ENCODE measurements at places on chromosomes 13 and 19.

DNA sequence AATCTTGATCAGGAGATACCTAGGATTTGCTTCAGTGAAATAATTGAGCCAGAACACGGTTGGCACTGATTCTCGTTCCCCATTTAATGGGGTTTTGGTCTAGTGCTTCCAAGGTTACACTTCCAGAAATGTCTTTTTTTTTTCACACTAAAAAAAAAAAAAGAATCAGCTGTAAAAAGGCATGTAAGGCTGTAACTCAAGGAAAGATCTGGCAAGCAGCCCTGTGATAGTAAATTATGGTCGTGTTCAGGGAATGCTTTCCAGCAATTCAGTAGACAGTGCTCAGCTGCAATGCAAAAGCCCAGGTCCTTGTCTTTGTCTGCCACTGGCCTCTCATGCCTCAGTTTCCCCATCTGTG lies 27.2 kb upstream of the NDUFS7 start:
- DNase-seq = no peak

- DNase-seq = no peak
Observed at GRCh38 chr19:10228393-10228792, 2.7 kb downstream of the S1PR2 start.

DNA sequence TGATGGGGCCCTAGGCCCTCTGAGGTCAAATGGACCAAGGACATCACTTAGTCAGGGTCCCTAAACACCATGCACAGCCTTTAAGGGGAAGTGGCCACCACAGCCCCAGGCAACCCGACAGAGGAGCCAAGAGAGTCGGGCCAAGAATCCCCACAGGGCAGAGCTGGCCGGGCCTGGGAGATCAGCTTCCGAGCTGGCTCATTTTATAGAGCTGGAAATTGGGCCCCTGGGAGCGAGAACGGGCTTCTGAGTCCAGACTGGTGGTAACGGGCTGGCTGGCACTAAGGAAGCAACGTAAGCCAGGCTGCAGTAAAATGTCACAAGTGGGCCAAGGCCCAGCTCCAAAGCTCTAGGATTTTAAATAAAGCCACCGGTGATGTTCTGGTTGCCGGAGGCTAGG lies 51.1 kb downstream of the HSPH1 start:
- DNase-seq = no peak

DNA sequence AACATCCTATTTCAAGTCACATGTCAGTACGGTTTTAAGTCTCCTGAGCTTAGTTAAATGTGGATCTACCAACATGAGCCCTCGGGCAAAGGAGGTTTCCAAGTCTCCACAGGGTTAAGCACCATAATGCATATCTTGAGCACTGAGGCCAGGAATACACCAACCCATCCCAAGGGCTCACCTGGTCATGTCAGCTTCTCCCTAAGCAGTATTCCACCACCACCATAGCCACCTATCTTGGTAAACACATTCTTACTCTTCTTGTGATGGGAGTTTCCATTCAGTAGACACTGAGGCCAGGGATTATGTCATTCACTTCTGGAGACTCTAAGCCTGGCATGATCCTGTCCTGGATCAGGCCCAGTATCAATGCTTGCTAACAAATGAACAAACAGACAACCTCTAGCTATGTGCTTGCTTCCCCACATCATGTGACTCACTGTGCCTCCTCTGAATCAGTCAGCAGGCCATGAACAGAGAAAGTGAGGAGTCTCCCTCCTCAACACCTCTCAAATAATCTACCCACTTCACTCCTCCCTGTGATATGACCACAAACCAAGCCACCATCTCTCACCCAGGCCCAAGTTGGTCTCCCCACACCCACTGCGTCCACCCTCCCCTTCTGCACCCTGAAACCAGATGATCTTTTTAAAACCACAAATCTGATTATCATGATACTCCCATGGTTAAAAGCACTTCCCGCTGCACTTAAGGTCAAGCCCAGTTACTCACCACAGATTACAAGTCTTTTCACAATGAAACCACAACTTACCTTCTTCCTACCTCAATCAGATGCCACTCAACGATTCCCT lies 5.8 kb downstream of the PEG3 start:
- DNase-seq = no peak

DNA sequence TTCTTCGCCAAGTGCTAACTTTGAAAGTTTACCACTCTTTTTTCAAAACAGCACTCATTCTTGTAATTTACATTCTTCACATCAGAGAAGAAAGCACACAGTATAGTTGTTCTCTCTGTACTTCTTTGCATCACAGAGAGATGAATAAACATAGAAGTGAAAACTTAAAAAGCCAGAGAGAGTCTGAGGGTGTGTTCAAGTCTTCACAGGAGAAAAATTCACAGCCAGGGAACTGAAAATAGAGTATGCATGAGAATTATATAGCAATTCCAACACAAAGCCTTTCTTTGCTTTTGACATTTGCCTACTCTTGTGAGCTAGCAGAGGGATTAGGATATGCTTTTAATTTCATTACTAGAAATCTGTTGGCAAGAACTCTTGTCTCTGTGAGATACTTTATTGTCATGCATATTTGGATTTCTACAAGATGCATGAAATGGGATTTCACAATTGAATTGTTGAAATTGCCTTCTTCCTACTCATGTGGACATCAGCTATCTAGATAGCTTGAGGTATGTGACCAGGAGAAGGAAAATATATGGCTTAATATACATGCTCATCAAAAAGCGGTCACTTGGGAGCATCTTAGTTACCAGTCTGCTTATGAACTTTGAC lies 166.1 kb downstream of the SLC7A1 start:
- DNase-seq = no peak

DNA sequence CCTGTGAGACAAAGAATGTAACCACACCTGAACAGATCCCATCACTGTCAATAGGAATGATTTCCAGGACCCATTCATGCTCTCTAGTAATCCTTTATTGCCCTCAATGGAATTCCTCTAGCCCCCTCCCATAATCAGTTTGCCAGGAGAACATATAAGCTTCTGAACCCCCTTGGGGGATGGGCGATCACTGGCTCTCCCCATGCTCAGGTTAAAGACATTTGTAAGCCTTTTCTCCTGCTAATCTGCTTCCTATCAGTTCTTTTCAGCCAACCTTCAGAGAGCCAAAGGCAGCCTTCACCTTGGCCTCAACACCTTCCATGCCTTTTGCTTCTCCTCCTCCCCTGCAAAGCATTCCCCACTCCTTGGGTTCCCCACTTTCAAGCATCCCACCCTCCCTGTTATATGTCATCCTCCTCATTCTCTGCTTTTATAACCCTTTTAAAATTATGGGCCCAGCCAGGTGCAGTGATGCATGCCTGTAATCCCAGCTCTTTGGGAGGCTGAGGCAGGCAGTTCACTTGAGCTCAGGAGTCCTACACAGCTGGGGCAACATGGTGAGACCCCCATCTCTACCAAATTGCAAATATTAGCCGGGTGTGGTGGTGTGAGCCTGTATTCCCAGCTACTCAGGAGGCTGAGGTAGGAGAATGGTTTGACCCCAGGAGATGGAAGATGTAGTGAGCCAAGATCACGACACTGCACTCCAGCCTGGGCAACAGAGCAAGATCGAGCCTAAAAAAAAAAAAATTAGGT lies 12.4 kb downstream of the DPRX start:
- DNase-seq = no peak

GRCh38 chr13:95480791-95481780 lies 71.4 kb upstream of the CLDN10 start:
- DNase-seq = no peak

DNA sequence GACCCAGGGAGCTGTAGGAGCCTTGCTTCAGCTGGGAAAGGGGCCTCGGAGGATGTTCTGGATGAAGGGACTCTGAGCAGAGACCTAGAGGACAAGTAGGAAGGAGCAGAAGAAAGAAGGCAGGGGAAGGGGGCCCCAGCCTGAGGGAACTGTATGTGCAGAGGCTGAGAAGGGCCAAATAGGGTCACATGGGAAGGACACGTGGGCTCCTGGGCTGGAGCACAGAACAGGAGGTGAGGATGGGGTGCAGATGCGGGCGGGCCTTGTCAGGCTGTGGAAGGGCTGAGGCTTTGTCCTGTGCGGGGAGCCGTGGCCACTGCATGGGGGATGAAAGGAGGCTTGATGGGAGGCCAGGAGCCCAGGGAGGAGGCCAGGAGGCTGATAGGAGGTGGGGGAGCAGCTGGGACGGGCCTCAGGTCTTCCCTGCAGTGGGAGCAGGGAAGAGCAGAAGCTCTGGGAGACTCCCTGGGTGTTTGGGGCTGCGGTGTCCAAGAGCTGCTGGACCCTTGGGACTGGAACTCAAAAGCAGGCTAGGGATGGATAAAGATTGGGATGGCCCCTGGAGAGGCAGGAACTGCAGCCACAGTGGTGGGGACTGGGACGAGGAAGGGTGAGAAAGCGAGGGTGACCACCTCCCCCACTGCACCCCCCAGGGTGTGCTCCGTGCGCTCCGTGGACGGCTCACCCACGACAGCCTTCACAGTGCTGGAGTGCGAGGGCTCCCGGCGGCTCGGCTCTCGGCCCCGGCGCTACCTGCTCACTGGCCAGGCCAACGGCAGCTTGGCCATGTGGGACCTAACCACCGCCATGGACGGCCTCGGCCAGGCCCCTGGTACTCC lies 11.4 kb upstream of the LTBP4 start:
- DNase-seq = no peak

- DNase-seq = peak; percentile 58
Observed at GRCh38 chr19:12769689-12770088, 5.7 kb downstream of the HOOK2 start.

GRCh38 chr13:39254601-39255000 lies 216.3 kb downstream of the NHLRC3 start:
- no peak for DNase-seq

DNA sequence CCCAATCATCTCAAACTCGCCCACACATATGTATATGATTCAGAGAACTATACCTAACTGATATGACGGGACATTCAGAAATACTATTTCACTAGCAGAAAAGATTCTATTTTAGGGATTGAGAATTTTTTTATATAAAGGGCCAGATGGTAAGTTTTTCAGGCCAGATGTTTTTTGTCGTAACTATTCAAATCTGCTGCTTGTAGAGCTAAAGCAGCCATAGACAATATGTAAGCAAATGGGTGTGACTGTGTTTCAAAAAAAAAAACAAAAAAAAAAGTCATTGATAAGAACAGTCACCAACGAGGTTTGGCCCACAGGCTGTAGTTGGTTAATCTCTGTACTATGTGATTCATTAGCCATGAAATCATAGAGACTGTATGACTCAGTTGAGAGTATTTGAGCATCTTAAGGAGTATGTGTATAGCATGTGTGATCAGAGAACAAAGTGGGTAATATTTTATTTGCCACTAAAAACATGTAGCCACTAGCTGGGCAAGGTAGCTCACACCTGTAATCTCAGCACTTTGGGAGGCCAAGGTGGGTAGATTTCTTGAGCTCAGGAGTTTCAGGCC lies 2724.7 kb downstream of the PCDH9 start:
- DNase-seq = no peak

DNA sequence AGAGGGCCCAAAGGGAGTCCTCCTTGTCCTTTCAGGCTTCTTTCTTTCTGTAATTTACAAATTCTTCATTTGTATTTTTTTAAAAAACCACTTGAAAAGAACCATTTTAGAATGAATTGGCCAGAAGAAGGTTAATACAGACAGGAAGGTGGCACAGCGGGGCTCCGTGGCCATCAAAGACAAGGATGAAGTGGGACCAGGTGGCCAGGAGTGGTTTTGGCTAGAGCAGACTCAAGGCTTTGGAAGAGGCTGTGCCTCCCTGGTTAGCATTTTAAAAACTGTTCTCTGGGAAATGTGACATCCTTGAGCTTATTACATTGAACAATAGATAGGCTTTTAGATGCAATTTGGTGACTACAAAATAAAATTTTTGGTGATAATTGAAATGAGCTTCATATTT lies 48.4 kb downstream of the ATP8A2 start:
- DNase-seq = no peak

DNA sequence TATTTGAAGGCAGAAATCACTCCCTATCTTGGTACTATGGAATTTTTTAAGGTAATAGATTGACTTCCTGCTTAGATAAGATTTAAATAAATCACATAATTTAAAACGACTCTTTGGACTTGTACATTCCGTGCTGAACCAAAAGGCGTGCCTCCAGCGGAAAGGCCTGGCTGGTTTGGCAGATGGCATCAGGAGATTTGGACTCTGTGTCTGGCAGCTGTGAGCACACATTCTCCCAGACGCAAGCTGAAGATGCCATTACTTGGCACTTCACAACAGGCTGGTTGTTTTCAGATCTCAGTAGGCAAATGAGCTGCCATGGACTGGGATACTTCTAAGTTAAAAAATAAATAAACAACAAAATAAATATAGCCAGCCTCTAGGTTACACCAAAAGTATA lies 104.5 kb upstream of the SLC15A1 start:
- no peak for DNase-seq

- no peak for DNase-seq
Observed at GRCh38 chr19:5460748-5461147, 5.5 kb downstream of the ZNRF4 start.

- no peak for DNase-seq
Observed at GRCh38 chr13:53920916-53921315, 892.3 kb downstream of the OLFM4 start.

- DNase-seq = no peak
Observed at GRCh38 chr13:98324105-98324504, 147.0 kb upstream of the RNF113B start.

DNA sequence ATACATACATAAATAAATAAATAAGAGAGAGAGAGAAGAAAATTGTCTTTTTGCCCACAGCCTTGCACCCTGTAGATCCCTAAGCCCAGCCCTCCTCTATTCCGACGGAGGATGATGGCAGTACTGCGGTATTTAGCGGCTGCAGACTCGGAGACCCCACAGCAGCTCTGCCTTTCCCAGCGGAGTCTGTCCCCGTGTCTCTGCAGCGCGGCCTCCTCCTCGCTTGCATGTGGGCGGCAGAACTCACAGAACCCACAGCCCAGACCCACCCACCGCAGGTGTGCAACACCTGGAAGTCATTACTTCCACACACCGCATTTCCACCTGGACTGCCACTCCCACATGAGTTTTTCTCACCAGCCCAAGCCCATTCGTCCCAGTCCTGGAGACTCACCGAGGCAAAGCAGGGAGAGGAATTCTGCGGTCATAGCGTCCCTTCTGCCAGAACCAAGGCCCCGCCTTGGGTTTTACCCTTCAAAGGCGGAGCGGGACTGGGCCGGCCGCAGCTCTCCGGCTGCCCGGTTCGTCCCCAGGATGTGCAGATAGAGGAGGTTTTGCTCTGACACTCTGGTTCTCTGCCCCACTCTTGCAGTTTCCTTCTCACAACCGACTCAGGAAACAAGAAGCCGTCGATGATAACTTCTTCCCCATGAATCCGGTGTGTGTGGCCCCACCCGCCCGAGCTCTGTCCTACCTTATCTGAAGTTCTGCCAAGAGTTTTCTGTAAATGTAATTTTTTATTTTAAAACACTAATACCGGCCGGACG lies at the start of gene VSTM1:
Gene VSTM1, minus strand, starts transcription at position 548 of the 767 bp plus-strand sequence. Its CDS starts 120 bp downstream, at position 428.
- DNase-seq = no peak

GRCh38 chr13:110600261-110600819 lies 15.0 kb upstream of the NAXD start:
- DNase-seq = no peak

DNA sequence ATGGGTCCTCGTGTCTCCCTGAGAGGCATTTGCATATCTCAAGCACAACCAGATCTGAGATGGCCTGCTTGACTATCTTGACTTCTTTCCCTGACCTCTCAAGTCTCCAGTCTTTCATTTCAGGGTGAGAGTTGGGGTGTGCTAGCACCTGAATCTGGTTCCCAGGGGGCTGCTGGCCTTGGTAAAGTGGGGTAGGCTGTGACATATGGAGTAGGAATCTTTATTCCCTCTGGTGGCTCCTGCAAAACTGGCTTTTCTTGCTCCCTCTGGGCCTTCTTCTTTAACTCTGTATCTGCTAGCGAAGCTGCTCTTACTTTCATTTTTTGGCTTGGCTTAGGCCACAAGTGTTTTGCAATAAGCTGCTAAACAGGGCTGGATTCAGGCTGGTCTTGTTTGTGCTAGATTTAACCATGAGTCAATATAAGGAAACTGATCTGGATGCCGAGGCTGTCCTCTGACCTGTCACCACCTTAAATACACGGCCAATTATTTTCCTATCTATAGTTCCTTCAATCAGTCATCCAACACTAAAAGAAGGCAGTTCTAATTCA lies 42.3 kb downstream of the ZNF493 start:
- DNase-seq = no peak
